ENCODE measurements at places on chromosomes 3 and 15.

GRCh38 chr15:99449514-99449913 is 116.3 kb upstream of the MEF2A start:
- no peak for DNase-seq

DNA sequence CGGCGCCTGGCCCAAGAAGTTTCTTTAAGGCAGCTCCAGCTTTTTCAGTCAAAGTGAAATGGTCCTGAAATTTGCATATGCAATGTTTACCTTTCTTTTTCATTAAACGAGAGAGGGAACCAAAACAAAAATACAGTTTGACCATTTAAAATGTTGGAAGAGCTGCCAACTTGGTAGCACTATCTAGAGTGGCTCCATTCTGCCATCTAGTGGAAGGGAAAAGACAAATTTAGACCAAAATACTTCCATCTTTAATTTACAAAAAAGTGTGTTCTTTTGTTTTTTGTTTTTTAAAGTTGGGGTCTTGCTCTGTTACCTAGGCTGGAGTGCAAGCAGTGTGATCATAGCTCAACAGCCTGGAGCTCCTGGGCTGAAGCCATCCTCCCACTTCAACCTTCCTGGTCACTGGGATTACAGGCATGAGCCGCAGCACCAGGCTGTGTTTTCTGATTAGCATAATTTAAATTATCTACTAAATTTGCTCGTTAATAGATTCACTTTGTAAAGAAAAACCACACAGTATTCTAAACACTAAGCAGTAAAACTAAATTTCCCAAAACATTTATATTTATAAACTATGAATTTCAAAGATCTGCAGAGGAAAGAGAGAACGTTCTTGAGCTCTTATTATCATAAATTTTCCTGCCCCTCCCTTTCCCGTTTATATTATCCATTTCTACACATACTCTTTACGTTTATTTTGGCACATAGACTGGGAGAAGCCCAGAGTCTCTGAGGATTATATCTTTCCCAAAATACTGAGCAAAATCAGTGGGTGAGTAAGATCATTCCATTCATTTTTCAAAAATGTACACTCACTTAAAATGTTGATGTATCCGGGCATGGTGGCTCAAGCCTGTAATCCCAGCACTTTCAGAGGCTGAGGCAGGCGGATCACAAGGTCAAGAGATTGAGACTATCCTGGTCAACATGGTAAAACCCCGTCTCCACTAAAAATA is 15.4 kb upstream of the RFC4 start:
- peak; percentile 36 for DNase-seq

- peak; percentile 75 for DNase-seq
These were observed 28.8 kb downstream of the LYSMD4 start for GRCh38 chr15:99704444-99704838.

GRCh38 chr3:88030210-88030609 is 28.6 kb downstream of the CGGBP1 start:
- DNase-seq = no peak

DNA sequence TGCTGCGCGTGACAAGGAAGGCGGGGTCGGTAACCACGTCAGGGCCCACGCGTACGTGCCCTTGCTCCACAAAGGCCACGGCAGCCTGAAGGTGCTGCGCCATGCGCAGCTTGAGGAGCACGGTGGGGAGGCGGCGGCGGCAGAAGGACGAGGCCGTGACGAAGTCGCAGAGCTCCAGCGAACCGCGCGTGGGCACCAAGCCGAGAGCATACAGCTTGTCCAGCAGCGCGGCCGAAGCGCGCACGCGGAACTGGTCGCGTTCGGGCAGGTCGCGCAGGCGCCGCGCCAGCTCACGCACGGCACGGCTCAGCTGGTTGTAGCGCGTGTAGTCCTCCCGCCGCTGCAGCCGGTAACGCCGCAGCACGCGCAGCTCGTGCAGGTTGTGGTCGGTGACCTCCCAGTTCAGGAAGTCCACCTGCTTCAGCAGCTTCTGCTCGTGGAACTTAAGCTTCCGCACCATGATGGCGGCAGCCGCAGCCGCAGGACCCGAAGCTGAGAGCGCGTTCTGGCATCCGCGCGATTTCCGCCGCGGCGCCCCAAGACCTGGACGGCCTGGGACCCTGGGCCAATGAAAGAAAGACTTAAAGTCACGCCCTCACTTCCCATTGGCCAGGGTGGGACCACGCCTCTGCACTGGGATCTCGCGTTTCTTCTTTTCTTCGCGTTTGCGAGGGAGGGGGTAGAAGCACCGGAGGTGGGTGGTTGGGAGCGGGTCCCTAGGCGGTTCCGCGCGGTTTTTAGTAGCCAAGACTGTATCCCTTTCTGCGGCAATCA is at the start of gene IMP3:
Gene IMP3, minus strand, starts transcription at position 516 of the 774 bp plus-strand sequence. Its CDS starts 56 bp downstream, at position 460.
- DNase-seq = peak; percentile 97

GRCh38 chr15:34776606-34777105 is 18.7 kb downstream of the ACTC1 start:
- DNase-seq = no peak

DNA sequence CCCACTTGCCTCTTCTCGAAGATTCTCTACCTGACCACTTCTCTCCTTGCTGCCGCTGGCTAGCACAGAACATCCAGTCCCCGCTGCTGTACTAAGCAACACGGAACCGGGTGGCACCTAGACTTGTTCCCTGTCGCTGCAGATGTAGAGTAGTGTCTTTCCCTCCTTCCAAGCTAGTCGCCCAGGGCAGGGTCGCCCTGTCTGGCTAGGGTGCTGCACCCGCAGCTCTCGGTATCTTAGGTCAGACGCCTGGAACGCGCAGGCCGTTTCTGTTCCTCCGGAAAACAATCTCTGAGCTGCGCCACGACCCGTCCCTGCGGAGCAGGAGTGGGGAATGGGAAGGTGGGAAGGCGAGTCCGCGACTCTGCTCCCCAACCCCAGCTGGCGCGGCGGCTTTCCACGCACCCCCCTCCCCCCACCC is 758 bp upstream of the SNX33 start:
- DNase-seq = no peak

GRCh38 chr3:57876632-57877031 is 120.5 kb downstream of the SLMAP start:
- no peak for DNase-seq

DNA sequence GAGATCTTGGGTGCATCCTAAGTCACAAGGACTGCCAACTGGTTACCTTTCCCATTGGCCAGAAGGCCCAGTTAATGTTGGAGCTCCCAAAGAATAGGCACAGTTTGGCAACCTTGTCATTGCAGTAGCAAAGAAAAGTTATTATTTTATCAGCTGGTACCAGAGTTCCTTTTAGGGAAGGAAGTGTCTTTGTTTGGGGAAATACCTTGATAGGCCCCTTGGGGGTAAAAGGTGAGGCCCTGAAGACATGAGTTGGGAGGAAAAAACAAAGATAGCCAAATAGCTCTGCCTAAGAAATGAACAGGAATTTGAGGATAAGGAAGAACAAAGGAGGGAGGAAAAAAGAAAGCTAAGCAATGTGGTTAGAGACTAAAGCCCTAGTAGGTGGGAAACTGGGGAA is 85.8 kb downstream of the ANP32A start:
- no peak for DNase-seq

GRCh38 chr3:23086331-23086730 is 116.8 kb upstream of the UBE2E2 start:
- DNase-seq = peak; percentile 40

DNA sequence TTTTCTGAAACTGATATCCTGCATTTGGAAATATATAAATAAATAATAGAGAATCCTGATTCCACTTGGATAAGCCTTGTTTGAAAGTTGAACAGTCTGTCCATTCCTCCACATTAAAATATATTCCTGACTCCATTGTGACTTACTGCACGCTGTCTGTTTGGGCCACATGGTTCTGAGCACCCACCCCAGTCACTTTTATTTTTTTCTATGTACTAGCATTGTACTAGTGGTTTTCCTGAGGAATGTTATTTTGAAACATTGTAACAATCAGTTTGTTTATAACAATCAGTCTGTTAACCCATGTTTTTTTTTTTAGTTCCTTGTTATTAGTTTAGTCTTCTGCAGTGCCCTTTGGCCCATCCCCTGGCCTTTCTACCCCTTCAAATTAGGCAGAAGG is 87.4 kb upstream of the CCNL1 start:
- no peak for DNase-seq

Measured in foreskin melanocyte (primary cell).